ENCODE measurements at places on chromosomes 7 and 10.

- no peak for DNase-seq
Measured at GRCh38 chr7:145152589-145152988, 316.7 kb upstream of the TPK1 start.

DNA sequence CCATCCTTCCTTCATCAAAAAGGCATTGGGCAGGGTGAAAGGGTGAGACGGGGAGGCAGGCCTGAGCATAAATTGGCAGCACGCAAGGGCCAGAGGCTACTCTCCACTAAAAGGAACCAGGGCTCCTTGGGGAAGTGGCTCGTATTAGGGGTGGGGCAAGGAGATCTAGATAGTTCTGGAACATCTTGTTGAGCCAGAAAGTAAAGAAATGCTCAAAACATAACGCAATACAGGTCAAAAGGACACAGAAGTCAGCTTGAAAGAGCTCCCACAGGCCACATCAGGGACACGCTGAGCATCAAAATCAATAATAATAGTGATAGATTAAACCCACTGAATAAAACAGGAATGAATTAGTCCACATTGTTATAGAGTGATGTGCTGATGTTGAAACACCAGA is 203.1 kb downstream of the ELMO1 start:
- no peak for DNase-seq

- DNase-seq = no peak
Measured at GRCh38 chr10:74991435-74991834, 120.0 kb upstream of the SAMD8 start.

- DNase-seq = no peak
Measured at GRCh38 chr10:28139138-28139537, 140.3 kb upstream of the ODAD2 start.

DNA sequence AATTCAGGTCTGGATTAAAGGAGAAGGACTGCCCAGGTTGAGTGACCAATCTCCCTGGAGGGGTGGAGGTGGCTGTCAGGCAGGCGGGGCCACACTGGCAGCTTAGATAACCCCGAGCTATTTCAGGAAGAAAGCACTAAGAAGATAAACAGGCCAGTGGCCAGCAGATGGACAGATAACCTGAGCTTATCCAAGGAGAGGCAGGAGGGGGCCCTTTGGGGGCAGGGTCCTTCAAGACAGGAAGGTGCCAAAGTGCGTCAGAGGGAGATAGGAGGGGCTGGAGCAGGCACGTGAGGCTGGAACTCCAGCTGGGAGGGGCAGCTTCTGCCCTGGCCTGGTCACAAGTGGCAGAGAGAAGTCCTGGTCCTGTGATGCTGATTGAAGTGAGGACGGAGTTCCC is 29.8 kb upstream of the PODXL start:
- no peak for DNase-seq

DNA sequence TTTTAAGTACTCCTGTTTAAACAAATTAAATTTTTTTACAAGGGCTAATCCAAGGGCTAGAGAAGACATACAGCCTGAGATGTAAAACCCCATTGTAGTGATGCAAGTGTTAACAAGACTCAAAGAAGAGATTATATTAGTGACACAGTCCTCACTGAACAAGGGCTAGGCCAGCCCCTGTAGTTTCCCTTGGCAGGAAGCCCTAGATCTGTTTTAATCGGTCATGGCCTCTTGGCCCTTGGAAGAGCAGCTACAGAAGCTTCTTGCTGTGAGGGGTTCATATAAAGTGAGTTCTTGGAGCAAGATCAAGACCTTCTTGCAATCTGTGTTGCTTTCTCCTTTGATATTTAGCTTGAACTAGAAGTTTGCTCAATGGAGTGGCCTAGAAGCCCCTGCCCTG is 1339.4 kb downstream of the XPNPEP1 start:
- DNase-seq = no peak

GRCh38 chr10:77949167-77949566 is 22.6 kb upstream of the DLG5 start:
- no peak for DNase-seq

All from stimulated activated CD4-positive, alpha-beta T cell treated with anti-CD3 and anti-CD28 coated beads, Interleukin-1b, Interleukin-23, amount 100 ng/mL, for 1 hour (primary cell).